Adrenal gland (tissue), 19 donors: ENCODE measurements at places on chromosomes 11 and 22. TPM values are rescaled to one million over a fixed set of nuclear protein-coding genes. Genes with fewer than 3 reads are reported as not detected.

HEPHL1 gene
- polyA plus RNA-seq, result not detected

TMPRSS6 gene
- polyA plus RNA-seq, result 0.08 TPM

SLC22A6 gene
- not detected for polyA plus RNA-seq

APOA1 gene
- polyA plus RNA-seq, result 0.62 TPM
